ENCODE measurements at places on chromosomes 4 and X.

DNA sequence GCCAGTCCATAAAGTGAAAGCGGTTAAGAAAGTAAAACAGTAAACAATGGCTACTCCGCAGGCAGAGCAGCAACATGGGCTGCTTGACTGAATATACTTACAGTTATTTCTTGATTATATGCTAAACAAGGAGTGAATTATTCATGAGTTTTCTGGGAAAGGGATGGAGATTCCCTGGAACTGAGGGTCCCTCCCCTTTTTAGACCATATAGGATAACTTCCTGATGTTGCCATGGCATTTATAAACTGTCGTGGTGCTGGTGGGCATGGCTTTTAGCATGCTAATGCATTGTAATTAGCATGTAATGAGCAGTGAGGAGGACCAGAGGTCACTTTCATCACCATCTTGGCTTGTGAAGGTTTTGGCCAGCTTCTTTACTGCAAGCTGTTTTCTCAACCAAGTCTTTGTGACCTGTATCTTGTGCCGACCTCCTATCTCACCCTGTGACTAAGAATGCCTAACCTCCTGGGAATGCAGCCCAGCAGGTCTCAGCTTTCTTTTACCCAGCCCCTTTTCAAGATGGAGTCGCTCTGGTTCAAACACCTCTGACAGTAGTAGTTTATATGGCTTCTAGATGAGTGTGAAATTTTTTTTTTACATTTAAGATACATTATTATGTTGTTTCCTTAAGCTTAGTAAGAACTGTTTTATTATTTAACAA, 514.8 kb upstream of the TENM3 start:
- DNase-seq, result no peak

DNA sequence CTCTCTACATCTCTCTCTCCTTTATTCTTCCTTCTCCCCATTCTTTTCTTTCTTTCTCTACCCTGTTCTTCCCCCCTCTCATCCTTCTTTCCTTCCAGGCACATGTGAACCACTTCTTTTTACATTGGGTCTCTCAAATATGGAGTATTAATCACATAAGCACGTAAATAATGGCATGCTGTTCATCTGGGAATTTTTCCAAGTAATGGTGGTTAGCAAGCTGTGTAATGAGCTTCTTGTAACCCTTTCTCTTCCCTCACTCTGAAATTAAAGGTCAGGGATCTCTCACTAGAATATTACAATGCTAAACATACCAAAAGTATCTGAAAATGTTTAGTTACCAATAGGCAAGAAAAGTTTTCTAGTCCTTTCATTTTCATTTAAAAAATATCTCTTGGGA, 239.9 kb upstream of the TEX13A start:
- no peak for DNase-seq

- no peak for DNase-seq
Observed at GRCh38 chr4:124691801-124692200, 20.7 kb downstream of the ANKRD50 start.

GRCh38 chrX:56029691-56030090, 202.5 kb upstream of the KLF8 start:
- no peak for DNase-seq

- DNase-seq, result no peak
Observed at GRCh38 chr4:3936184-3936583, 170.0 kb downstream of the ADRA2C start.

- no peak for DNase-seq
Observed at GRCh38 chr4:14143892-14144291, 516.4 kb upstream of the BOD1L1 start.

DNA sequence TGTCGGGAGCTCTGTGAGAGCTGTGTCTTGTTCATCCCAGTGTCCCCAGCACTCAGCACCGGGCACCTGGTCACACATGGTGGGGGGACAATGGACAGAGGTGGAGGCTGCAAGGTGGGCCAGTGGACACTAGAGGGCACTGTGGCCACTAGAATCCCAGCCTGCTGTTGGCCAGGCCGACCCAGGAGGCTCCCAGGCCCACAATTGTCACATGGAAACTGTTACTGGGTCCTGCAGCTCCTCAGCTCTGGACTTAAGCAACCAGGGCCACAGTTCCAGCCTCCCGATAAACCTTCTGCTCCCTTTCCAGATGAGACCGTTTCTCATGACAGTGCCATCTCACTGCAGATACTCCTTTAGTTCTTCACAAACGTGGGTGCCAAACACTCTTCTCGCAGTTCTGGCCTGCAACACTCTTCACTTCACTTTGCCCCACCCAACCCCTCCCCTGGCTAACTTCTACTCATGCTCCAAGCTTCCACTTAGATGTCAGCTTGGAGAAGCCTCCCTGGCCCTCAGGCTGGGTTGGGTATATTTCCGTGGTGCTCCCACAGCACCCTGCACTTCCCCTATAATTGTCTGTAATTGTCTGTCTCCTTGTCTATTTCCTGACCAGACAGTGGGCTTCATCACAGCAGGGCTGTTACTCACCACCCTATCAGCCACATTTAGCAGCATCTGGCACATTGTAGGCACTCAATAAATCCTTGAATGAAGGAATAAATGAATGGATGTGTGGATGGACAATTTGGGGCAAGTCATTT, 3.5 kb upstream of the IQSEC2 start:
- no peak for DNase-seq

- DNase-seq, result peak; percentile 53
Observed at GRCh38 chrX:153032397-153033118, 23.7 kb upstream of the PNMA3 start.

DNA sequence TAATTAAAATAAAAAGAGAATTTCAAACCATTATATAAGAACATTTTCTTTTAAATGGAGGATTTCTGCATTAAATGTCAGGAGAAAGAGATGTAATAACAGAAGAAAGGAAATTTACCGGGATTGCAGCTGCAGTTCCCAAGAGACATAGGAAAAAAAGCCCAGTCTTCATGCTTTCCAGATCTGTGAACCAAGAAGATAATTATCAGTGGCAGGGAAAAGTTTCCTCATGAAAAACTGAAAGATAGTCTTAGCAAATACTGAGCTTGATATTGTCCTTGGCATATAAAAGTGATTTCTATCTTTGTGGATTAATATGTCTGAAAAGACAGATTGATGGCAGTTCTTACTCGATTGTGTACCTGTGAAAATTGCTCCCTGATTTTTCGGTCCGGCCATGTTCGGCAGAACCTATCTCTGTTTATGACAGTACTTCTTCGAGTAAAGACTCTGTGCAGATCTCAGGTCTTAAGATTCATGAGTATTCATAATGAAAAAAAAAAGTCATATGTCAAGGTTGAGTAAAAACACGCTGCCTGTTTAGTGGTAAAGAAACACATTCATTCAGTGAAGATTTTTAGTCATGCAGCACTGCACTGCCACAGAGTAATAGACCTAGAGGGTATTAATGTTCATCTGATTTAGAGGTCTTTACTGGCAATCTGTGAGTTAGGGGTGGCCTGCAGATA, 29.6 kb downstream of the SPARCL1 start:
- DNase-seq, result no peak

Data from RWPE1 (cell line).